ENCODE measurements at places on chromosomes 13 and 19.

GRCh38 chr19:49301165-49301865, 23.7 kb downstream of the SLC6A16 start:
- DNase-seq, result peak; percentile 68

DNA sequence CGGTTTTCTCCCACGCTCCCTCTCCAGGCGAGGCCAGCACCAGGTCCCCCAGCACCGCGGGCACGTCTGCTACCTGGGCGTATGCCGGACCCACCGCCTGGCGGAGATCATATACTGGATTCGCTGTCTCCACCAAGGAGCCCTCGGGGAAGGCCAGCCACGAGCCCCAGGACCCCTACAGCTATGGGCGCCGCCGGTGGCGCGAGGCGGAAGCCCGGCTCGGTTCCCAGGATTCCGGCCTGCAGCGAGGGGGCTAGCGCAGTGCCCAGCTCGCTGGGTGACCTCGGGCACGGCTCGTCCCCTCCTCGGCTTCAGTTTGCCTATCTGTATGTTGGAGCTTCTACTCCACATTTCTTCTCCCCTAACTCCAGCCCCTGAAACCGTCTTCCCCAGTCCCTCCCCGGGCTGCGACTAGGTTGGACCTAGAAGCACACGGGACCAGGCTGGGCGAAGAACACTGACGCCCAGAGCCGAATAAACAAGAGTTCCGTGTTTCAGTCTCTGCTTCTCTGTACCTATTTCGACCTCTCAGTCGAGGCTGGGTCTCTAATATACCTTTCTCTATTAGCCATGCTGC, 749 bp upstream of the CPT1C start:
- DNase-seq, result no peak

- no peak for DNase-seq
Observed at GRCh38 chr19:54470991-54471782, 1.9 kb downstream of the CDC42EP5 start.

DNA sequence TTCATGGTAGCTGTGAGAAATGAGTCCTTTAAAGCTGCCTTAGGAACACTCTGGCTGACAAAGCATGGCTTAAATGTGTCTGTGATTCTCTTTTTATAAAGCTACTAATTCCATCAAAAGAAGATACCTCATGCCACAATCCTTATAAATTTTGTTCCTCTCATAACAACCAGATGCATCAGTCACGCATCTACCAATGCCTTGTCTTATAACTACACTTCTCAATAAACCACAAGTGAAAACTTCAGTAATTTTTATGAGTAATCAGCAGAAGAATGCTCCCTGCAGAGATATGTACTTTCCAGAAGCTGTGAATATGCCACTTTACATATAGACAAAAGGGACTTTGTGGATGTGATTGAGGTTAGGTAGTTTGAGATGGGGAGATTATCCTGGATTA, 147.8 kb downstream of the SUCLA2 start:
- no peak for DNase-seq

GRCh38 chr19:16825312-16826052, 3.7 kb upstream of the SIN3B start:
- no peak for DNase-seq

DNA sequence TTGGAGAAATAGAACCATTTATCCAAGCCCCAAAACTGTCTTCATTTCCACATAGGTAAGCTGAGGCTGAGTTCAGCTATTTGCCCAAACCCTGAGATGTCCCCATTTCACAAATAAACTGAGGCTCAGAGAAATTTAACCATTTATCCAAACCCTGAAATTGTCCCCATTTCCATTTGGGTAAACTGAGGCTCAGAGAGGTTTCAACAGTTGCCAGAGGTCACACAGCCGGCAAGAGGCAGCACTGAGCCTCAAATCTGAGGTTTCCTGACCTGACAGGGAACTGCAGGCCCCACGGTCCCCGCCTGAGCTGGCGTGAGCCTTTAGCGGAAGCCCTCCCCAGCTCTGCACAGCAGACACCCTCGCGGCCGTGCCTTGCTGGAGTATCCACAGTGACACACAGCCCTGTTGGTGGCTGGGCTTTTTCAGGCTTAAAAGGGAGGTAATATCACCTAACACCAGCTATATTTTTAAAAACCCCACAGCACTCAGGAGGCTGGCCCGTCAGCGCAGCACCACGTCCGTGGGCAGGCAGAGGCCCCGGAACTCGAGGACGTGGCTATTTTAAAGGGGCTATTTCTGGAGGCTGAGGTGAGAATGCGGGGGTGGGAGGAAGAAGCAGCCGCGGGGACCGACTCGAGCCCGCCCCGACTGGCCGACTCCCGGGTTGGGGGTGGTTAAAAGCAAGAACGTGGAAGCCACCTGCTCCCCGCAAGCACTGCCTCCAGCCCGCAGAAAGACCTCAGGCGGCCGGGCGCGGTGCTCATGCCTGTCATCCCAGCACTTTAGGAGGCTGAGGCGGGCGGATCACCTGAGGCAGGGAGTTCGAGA, 18.5 kb downstream of the PTPRS start:
- DNase-seq, result no peak

- no peak for DNase-seq
Observed at GRCh38 chr13:31675440-31675953, 63.8 kb upstream of the RXFP2 start.

- DNase-seq, result no peak
Observed at GRCh38 chr13:39254601-39255000, 216.3 kb downstream of the NHLRC3 start.

DNA sequence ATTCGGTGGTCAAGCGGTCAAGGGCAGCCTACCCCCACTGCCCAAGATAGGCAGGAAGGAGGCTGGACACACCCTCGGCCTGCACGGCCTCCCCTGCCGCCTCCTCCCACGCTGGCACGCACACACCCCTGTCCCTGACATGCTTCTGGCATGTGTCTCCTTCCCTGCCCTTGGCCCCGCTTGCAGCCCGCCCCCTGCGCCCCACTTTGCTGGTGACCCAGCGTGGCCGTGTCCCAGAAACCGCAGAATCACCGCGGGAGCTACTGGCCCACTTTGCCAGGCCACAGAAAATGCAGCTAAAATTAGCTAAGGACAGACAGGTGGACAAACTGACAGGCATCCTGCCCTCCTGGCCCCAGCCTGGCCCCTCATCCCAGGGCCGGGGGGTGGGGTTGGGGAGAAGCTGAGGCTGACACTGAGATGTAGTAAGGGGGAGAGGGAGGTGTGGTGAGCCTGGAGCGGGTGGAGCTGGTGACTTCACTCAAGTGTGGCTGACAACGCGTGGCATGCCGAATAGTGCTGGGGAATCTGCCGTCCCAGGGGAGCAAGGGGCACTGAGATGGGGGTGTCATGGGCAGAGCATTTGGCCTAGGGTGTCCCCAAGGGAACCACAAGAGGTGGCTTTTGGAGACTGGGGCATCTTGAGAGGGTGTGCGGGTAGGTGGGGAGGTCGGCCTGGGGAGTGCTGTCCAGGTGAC, 2.4 kb downstream of the SHANK1 start:
- no peak for DNase-seq

DNA sequence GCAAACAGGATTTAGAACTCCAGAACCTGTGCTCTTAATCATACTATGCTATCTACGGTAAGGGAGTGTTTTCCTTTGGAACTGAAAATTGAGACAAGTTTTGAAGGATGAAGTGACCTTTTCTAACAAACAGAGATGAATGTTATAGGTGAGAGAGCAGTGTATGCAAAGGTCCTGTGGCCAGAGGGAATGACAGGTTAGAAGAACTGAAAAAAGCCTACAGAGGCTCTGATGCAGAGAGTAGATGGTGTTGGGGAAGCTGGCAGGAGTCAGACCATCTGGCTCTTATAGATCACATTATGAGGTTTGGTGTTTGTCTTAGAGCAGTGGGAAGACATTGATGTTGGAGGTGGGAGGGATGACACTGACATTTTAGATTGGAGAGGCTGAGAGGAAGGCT, 2.0 kb downstream of the PCCA start:
- DNase-seq, result no peak

GRCh38 chr19:43124360-43124759, 41.9 kb upstream of the PSG2 start:
- DNase-seq, result no peak

DNA sequence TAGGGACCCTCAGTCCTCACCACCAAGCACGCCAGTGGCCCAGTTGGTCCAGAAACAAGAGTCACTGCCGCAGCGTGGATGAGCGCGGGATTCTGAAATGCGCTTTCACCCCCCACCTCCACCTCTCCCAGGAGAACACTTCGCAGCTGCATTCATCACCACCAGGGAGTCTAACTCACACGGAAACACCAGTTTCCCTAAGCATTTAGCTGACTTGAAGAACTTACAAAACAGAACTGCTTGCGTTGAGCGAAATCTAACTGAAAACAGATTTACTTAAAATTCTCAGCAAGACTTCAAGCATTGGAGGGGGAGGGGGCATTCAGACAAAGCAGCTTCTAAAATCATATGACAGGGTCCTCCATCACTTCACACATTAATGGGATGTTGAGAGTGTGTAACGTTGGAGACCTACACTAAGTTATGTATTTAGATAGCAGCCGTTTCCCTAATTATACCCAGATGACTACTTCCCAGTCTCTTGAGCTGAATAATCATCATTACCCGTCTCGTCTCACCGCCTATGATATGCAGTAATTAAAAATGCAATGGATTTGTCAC, 258.2 kb upstream of the IRS2 start:
- DNase-seq, result no peak

DNA sequence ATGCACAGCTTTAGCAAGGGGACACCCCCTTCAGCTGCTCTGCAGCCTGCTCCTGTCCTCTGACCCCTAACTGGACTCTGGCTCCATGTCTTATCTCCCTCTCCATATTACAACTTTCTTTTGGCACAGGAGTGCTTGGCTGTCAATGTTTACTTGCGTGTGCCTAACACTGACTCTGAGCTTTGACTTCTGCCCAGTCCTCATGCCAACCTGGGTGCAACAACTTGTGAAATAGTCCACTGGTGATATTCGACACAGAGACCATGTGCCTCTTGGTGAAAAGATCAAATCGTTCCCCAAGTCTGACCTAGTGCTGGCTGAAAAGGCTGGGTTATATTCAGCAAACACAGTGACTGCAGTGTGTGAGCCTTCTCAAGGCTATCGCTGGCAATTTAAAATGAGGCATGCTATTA, 34.1 kb upstream of the KLF12 start:
- no peak for DNase-seq

DNA sequence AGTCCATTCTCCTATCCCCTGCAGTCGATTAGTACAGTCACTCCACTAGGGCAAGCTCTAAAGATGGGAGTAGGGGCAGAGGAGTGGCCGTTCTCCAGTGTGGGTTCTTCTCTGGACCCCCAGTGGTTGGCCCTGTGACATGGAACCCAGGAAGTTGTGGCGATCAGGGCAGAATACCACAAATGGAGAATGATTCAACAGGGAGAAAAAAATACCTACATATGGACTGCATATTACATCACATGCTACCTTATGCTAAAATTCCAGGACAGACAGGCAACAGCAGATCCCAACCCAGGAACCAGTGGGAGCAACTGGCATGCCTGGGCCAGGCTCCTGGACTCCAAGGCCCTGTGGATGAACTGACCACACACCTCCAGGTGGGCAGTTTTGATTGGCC, 20.4 kb downstream of the POU2F2 start:
- DNase-seq, result no peak

GRCh38 chr13:52787235-52787634, 47.6 kb upstream of the CNMD start:
- DNase-seq, result no peak

GRCh38 chr13:59326717-59327116, 837.0 kb downstream of the DIAPH3 start:
- no peak for DNase-seq

DNA sequence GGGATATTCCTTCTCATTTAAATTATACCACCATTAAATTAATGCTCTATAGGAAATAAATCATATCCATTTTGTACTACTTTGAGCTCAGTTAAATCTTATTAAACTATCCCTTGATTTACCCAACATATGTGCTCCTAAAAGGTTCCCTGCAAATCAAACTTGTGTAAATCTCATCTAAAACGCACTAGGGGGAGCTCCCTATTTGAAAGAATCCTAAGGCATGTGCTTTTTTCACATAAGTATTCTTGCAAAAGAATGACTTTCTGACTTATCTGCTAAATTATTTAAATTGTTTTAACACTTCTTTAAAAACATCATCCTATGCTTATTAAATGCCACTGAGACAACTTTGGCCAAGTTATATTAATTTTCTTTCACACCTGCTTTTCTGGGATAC, 7.9 kb downstream of the INTS6 start:
- DNase-seq, result no peak

GRCh38 chr19:39356647-39357046, 14.4 kb downstream of the SAMD4B start:
- DNase-seq, result no peak

DNA sequence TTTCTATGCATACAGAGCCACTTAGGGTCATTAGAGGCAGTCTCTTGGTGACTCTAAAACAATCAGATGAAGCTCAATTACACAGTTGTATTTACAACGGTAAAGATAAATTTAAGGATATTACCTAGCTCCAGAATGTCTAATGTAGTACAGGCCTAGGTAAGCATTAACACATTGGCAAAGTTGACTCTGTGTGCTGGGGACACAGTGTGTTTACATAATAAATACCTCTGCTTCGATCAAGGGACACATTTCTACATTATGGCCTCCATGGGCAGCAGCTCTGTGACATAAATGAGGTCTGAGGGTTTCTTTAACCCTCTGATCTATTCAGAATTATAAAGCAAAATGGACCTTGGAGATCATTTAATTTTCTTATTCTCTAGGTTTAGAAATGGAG, 74.7 kb downstream of the SERP2 start:
- DNase-seq, result no peak

DNA sequence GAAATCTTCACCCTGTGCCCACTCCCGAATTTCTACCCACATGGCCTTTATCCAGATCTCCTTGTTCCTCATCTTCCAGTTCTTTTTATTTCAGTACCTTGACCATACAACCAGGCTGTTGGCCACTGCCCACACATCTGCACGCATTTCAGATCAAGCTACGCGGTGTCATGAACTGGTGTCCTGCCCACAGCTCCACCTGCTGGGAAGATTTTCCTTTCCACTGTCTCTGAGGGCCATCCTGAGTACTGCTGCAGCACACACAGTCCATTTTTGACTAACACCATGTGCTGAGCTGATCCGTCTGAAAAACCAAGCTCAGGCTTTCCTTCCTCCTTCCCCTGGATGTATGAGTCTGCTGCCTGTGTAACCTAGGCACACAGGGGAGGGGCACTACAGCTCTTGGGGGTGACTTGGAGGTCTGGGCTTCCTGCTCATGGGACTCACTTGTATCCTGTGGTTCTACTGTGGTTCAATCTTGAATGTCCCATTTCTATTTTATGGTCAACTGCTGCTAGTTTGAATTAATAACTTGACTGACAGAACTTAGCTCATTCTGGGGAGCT, 71.9 kb downstream of the WASF3 start:
- no peak for DNase-seq

- DNase-seq, result no peak
Observed at GRCh38 chr13:101390461-101390860, 25.8 kb downstream of the NALCN start.

DNA sequence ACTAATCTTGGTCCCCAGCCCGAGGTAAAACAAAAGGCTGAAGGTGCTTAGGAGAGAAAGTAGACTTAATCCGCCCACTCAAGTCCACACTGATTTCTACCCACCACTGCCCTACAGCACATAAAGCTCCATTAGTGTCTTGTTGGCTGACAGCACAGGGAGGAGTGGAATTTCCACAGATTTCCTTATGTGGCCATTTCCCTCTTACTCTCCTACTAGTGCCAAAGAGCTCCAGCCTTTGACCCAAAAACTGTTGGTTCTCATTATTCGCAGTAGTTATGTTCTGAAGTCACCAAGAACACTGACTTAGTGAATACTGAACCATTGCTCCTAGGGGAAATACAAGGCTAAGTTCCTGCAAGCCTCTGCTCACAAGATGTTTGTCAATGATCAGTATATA, 61.2 kb downstream of the RAB20 start:
- DNase-seq, result no peak

- no peak for DNase-seq
Observed at GRCh38 chr13:24997367-24997967, 98.5 kb upstream of the PABPC3 start.
